Urinary bladder (tissue), 4 donors: ENCODE measurements at places on chromosomes 1 and 21. TPM values are rescaled to one million over a fixed set of nuclear protein-coding genes. Genes with fewer than 3 reads are reported as not detected.

DNA sequence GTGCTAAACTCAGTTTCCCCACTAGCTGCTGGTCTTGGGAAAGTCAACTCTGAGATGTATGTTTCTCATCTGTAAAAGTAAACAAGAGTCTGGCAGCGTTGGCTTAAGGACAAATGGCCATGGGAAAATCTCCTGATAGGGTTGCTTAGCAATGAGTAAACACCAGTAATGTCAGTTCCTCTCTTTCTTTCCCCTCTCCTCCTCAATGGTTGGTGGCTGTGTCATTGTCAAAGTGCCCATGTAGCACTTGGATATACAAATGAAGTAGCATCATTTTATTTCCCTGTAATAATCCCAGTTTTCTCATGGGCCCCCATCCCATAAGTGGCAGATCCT, 2.2 kb upstream of the FYB2 start:
- DNase-seq: no peak

DNA sequence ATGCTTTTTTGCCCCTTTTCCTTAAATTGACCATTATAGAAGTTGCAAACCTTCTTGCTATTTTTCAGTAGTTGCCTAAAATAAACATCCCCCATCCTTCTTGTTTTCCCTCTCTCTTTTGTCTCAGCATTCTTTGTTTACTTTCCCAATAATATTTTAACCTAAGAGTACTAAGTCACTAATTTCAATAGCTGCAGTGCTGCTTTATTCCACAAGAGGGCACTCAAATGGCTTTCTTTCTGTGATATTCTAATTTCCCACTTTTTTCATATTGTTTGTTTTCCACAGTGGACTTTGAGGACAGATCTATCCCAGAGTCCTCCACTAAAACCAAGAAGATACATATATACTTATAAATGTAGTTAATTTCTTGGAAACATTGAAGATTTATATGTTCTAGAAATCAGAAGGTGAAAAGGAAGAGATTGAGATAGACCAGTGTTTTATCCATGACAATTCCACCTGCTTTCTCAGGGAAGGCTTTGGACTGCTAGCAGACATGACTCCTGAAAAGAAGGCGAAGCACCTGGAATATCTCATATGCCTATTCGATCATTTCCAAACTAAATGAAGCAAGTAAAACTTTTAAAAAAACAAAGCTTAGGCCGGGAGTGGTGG, 104.8 kb upstream of the GRIK1 start:
- no peak for DNase-seq

DNA sequence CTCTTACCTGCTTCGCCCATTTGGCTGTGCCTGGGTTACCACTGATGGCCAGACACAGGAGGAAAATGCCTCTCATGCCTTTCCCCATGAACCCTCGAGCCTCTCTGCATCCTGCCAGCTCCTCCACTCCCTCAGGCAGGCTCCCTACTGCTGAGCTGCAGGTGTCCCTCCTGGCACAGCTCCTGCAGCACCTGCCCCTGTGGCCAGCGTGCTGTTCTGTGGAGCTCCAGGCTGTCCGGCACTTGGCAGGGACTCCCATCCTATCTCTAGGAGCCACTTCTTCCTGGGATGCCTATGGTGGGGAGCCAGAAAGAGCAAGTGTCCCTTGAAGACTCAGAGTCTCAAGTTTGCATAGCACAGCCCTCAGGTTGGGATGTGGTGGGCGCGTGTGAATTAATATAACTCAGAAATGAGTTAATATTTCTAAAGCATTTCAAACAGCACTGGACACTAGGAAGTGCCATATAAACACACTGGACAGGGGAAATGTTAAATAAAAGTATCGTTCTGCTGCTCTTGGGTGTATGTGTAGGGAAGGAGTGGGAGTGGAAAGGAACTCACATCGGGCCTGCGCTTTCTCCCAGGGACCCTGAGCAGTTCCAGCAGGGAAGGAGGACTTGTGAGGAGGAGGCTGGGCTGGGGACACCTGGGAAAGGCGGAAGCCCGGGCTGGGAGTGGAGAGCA, 2.7 kb downstream of the LRRC71 start:
- no peak for DNase-seq

- no peak for DNase-seq
These were observed 7.7 kb downstream of the EPHX1 start for GRCh38 chr1:225817611-225818061.

DNA sequence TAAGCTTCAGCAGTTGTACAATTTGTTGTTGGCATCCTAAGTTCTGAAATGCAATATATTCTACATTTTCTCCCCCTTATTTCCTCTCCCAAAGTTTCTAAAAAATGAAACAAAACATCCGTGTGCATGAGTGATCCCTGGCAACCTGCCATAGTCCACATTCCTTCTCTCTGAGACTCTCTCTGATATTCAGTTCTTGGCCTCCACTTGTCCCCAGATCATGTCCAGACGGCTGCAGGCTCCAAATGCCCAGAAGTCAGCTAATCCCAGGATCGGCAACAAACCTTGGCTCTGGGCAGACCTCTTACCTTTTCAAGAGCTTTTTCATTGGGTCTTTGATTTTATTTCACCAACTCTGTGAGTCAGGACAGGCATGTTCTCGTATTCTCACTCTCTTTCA, 187.8 kb downstream of the ETS2 start:
- peak; percentile 80 for DNase-seq

- no peak for DNase-seq
These were observed 142.4 kb upstream of the GALNT2 start for GRCh38 chr1:229924639-229925038.

TNFRSF9 gene
- total RNA-seq: 0.16 TPM

OR10Z1 gene
- not detected for total RNA-seq

SWT1 gene
- 24.6 TPM for total RNA-seq
